Urinary bladder (tissue), 4 donors: ENCODE measurements at places on chromosomes 5 and 9. TPM values are rescaled to one million over a fixed set of nuclear protein-coding genes. Genes with fewer than 3 reads are reported as not detected.

TRIP13 gene
- polyA plus RNA-seq: 1.6 TPM

MRPL41 gene
- polyA plus RNA-seq: 74.9 TPM

- no peak for DNase-seq
Observed at GRCh38 chr5:142486020-142486419, 161.2 kb upstream of the SPRY4 start.

GRCh38 chr9:129150672-129151211 lies 27.3 kb downstream of the IER5L start:
- no peak for DNase-seq
